ENCODE measurements at places on chromosomes 1 and 21.

GRCh38 chr1:56074007-56074651 is 505.2 kb downstream of the PLPP3 start:
- no peak for DNase-seq

DNA sequence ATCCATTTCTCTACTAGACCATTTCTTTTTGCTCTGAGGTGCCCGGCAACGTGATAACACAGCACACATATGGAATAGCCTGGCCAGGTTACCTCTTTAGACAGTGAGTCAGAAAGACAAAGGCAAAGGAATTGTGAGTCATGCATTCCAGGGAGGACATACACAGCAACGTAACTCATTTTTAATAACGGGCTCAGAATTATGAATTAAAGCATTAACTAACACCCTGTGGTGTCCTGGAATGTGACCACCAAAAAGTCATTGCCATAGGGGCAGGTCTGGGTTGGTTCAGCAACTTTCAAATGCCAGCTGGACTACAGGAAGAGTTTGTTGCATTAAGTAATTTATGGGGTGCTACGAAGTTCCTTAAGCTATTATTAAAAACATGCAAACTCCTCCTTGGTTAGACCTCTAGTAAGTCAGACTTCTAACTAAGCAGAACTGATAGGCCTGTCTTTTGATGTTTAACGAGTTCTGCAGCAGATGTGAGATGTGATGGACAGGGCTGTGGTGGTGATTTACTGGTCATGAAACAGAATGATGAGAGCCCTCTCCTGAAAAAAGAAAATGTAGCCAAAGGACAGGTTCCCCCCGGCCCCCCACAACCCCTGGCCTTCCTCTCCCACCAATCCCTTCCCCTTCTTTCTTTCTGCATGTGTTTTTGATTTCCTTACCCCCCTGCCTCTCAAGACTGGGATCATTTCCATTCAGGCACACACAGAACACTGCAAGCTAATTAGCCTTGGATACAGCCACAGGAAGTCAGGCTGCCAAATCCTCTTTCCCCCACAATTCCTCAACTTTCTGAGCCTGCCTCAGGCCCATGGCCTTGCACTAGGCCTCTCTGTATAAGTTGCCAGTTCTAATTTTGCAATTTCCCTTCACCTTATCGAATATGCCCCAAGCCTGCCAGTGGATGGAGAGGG is 88.9 kb upstream of the HAO2 start:
- no peak for DNase-seq

- peak; percentile 71 for DNase-seq
Observed at GRCh38 chr1:35173909-35174540, 18.9 kb downstream of the SFPQ start.

DNA sequence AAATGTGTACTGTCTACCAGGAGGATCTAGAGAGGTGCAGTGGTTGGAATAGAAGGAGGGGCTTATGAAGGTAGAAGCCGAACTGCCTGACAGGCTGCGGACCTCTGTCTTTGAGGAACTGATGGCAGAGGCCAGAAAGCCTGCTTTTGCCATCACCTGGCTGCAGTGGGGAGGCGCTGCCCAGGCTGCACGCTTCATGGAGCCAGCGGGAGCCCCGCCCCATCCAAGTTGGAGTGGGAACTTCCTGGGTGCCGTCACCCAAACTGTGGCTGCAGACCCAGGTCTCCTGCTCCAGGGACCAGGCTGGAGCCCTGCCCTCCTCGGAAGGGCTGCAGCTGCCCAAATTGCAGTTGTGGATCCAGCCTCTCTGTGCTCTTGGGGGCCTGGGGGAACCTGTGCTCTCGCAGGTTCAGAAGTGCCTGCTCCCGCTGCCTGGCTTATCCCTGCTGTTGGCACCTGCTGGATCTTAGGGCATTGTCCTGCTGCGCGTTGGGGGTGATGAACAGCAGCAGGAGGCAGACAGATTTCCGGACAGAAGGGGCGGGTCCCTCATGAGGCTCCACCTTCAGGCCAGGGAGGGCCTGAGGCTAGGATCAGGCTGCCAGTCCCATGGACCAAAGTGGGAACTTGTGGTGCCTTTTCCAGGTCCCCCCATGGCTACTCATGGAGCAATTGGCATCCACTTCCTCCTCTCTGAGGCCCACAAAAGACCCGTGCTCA is 118.0 kb upstream of the PLPPR4 start:
- DNase-seq: no peak

DNA sequence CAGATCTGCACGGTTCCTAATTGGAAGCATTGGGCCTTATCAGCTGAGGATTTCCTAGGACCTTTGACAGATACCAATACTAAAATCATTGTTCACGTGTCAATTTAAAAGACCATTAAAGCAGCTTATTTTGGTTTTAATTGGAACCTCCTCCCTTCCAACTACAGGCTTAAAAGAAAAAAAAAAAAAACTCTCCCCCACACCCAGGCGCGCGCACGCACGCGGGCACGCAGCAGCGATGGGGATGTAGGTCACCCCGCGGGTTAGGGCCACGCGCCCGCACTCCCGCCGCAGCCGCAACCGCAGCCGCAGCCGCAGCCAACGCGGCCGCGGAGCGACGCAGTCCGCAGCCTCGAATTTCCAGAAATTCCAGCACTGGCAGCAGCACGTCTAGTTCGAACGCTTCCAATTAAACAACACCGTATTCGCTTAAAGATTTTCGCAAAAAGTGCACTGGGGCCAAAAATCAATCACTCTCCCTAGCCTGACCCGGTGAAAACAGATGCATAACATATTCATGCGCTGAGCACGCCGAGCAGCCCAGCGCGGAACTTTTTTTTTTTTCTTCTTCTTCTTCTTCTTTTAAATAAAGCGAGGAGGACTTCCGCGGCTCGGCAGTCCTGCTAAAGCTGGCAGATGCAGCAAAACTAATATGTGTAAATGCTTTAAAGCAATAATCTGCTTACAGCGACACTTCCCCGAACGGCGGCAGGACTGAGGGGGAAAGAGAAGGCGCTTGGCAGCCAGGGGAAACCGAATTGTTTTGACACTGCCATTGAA is 13.3 kb upstream of the BARHL2 start:
- no peak for DNase-seq

DNA sequence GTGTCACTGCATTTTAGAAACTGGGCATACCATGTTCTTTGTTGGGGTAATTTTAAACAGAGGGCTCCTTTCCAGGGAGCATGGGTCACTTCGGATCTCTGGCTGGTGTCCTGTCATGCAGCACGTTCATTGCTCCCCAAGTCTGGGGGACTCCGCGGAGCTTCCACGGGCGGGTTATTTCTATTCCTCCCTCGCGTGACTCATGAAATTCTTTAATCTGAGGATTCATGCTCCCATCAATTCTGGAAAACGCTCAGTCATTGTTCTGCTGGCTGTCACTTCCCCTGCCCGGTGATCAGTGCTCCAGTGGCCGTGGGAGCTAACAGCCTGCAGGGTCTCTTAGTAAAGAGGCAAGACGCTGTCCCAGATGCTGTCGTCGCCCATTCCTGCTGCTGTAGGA is 28.1 kb downstream of the CFAP74 start:
- DNase-seq: no peak

DNA sequence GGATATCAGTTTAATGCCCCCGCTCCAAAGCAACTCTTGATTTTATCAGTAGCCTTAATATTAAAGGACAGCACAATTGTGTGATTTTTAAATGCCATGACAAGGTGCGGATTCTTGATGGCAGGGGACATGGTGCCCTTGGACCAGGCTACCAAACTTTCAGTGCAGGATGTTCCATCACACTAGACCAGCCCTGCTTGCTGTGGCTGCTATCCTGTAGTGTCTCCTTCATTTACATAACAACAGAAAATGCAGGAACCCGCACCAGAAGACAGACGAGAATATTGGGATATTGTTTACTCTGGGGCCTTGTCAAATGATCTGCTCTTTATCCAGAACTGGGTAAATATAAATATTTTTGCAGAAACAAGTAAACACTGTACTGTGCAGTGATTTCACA is 229.3 kb upstream of the PKN2 start:
- no peak for DNase-seq

- no peak for DNase-seq
Observed at GRCh38 chr1:60575326-60575977, 501.9 kb upstream of the C1orf87 start.

GRCh38 chr1:18012686-18013085 is 94.9 kb upstream of the IGSF21 start:
- peak; percentile 81 for DNase-seq
